ENCODE measurements at places on chromosomes 16 and 17. TPM values are rescaled to one million over a fixed set of nuclear protein-coding genes. Genes with fewer than 3 reads are reported as not detected.

DNA sequence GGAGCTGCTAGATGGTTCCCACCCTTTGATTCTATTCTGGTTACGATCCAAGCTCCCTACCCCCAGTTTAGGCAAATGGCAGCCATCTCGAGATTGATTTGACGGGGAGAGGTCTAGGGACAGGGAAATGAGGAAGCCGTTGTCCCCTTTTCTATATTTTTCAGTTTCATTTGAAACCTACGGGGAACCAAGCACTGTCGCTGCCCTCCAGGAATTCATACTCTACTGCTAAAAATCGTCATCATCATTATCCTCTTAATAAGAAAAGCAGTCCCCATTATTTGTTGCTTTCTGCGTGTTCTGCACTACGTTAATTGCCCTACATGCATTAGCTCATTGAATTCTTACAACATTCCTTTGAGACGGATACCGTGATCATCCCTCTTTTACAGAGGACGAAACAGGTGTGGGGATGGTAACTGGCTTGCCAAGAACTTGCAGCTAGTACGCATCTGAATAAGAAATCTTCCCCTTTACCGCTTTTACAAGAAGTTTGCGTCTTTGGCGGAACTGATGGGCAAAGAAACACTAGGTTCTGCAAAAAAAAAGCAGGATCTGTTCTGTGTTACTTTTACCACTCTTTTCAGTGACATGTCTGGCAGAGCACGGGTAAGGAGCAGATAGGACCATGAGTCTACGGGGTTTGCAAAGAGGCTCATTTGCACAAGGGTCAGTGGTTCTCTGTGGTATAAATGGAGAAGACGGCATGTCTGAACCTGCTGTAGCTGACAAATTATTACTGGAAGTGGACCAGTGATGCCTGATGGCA, 1.1 kb downstream of the CCP110 start:
- DNase-seq = no peak

Gene ZNF469
- 4.5 TPM for total RNA-seq

Gene HCRT
- total RNA-seq = not detected

DNA sequence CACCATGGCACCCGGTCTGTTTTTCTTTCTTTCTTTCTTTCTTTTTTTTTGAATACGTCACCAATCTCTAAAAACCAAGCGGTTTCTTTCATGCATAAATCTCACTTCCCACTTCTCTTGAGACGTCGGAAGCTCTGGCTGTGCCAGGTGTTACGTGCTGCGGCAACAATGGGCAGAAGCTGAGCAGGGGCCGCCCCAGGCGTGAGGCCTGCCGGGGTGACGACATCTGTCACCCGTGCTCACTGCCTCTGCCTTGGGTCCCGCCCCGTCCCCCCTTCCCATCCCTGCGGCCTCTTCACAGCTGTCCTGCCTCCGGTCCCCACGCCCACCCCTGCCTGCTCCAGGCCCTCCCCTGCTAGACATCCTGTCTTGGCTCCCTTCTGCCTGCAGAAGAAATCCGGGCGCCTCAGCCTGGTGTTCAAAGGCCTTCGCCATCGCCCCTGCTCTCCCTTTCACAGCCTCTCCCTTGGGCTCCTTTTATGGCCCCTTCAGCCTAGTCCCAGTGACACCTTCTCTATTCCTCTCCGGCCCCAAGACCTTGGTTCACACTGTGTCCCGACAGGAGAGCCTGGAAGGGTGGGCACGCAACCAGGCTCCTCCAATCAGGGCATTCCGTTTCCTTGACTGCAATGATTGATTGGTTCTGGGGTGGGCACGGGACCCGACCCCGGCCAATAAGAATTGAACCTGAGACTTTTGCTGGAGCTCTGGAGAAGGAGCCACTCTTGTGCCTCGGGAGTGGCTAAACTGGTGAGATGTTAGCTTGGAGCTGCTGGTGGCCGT, 4.8 kb downstream of the P2RX1 start:
- no peak for DNase-seq

DNA sequence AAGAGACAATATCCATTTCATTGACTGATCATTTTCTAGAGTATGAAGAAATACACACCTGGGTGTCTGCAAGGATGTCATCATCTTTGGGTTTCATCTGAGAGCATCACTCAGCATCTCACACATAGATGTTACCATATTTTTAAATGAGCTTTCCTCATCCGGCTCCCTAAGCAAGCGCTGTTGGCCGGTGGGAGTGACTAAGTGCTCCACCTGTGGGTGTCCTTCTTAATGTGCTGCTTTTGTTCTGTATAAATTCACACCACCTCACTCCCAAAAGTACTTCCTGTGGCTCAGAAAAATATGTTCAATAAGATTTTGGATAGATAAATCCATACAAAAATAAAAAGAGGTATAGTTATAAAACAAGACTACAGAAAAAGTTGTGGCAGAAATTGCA, 7.4 kb downstream of the SSTR2 start:
- DNase-seq = no peak

Gene CRISPLD2
- total RNA-seq = 116 TPM

DNA sequence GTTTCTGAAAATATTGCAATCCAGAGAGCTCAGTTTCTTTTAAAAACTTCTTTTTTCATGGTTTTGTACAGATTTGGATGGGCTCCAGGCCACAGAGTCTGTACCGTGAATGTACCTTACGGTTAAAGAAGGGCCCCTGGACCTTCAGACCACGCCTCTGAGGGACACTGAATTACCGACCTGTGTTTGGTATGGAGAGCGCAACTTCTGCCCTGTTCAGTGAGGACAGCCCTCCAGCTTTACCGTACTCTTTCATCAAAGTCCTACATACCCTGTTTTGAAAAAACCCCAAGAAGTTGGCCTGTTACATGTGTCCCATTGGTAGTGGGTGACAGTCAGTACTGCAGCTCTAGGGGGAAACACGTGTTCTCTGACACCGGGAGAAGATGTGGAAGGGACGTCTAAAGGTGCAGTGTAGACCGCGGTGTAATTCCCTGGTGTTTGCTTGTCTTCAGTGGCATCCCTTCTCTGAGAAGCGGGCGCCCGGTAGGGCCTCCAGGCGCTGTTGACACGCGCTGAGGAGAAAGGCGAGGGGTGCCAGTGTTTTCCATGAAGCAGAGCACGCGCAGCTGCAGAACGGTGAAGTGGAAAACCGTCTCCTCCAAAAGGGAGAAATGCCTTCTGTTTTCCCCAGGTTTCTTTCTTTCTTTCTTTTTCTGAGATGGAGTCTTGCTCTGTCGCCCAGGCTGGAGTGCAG, 6.2 kb downstream of the PGS1 start:
- no peak for DNase-seq

Gene SPEM1
- total RNA-seq = not detected

Gene KPNA2
- total RNA-seq = 29.9 TPM

- DNase-seq = no peak
Measured at GRCh38 chr17:12826431-12826830, 37.1 kb downstream of the ARHGAP44 start.

- no peak for DNase-seq
Measured at GRCh38 chr16:82506692-82507670, 119.8 kb upstream of the CDH13 start.

- DNase-seq = no peak
Measured at GRCh38 chr17:76996741-76997694, 128.8 kb downstream of the MGAT5B start.

DNA sequence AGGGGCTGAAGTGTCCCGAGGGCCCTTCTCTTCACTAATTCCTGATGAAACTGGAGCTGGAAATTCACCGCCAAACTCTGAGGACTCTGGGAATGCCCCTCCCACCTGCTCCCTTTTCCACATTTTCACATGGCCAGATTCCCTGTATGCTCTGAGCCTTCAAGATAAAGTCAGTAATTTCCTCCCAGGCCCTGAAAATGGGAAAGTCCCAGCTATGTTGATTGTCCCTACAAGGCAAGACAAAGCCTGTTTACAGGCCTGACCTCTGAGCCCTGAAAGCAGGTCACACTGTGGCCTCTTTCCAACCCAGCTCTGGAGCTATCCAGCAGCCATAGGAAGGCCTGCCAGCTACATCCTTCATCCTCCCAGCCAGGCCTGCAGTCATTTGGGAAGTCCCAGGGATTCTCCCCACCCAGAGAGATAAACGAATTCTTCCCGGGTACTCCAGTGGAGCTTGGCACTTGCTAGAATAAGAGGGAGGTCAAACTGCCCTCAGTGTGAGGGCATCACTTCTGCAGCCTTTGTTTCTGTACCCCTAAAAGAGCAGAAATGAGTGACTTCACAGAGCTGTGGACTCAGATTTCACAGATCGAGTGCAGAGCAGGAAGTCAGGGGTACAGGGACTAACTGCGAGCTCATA, 19.6 kb upstream of the CCL2 start:
- DNase-seq = no peak

GRCh38 chr17:8889458-8890210, 22.2 kb upstream of the PIK3R6 start:
- no peak for DNase-seq

DNA sequence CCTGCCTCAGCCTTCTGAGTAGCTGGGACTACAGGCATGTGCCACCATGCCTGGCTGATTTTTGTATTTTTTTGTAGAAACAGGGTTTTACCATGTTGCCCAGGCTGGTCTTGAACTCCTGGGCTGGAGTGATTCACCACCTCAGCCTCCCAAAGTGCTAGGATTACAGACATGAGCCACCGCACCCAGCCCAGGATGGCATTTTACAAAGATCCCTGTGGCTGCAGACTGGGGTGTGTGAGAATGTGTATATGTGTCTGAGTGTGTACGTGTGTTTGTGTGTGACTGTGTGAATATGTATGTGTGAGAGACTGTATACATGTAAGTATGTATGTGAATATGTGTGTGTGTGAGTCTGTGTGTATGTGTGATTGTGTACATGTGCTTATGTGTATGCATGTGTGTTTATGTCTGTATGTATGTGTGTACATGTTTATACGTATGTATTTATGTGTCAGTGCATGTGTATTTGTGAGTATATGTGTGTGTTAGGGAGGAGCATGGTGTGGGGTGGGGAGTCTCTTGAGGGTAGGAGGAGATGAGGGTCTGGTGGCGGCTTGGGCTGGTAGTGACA, 17.0 kb downstream of the RPTOR start:
- DNase-seq = no peak

Gene ZP2
- total RNA-seq = not detected

GRCh38 chr16:20846030-20846429, 39.7 kb downstream of the REXO5 start:
- DNase-seq = no peak

Gene NECAB2
- not detected for total RNA-seq

Gene SMPD3
- total RNA-seq = 0.41 TPM

Gene FZD2
- 12.6 TPM for total RNA-seq

Gene ZNF319
- 13.8 TPM for total RNA-seq

GRCh38 chr16:67179421-67180080, 4.2 kb downstream of the MATCAP1 start:
- DNase-seq = no peak

DNA sequence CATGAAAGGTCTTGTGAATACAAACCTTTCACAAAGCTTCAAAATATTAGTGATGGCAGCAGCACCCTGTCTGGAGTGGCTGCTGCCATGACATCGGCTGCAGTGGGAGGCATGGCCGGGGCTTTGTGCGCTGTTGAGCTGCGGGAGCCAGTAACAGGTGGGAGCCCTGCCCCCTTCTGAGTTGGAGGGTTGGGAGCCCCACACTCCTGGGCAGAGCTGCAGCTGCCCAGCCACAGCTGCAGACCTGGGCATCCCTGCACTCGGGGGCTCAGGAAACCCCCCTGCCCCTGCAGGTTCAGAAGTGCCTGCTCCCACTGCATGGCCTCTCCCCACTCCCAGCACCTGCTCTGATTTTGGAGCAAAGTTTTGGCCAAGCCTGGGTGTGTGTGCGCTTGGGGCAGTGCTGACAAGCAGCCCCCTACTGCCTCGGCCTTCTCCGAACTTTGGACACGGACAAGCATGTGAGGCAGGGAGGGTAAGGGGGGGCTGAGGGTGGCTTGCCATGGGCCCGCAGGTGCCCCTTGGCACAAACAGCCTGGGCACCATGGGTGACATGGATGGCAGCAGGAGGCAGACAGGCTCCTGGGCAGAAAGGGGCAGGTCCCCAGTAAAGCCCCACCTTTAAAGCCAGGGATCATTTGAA, 42.7 kb downstream of the IST1 start:
- DNase-seq = no peak

Gene G6PC1
- total RNA-seq = not detected

Gene CRYBA1
- not detected for total RNA-seq

DNA sequence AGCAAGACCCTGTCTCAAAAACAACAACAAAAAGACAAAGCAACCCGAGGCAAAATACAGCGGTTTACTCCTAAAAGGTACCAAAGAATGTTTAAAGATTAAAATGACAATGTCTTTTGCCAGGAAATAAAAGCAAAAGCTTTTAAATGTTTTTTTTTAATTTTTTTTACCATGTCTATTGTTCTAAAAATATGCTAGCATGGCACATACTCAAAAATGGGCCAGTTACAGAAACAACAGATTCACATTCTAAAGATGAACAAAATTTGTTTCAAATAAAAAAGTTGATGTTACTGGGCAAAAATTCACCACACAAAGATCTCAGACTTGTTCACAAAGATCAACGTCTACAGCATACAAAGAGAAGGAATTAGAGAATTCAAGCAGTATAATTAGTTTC, 41.1 kb downstream of the CACNG1 start:
- DNase-seq = no peak

DNA sequence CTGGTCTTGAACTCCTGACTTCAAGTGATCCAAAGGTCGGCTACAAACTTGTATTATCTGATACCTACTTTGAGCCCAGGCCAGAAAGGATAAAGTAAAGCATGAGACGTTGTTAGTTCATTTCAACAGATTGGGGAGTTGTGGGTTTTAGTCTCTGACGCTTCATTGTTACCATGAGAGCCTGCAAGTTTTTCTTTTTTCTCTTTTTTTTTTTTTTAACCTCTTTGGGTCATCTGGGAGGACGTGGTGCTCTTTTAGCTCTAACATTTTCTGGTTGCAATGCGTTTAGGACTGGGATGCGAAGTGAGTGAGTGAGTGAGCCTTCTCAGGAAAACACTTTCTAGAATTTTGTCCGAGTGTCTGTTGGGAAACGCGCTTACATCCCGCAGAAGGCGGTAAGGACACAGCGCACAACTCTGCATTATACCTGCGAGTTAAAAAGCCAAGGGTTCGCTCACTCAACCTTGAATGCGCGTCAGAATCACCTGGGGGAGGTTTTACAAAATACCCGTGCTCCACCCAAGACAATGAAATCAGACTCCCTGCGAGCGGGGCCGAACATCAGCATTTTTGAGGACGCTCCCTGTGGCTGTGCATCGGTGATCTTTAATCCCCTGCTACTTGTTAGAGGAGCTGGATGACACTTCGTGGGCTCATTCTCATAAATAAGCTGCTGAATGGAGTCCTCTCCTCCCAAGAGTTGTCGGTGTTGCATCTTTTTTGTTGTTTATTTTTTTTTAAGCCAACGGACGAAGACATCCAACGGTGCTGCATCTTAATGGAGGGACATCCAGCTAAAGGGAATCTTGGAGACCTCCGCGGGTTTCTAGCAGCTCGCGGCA, 629 bp upstream of the RNF135 start:
- DNase-seq = no peak

Gene KRTAP4-1
- total RNA-seq = not detected

DNA sequence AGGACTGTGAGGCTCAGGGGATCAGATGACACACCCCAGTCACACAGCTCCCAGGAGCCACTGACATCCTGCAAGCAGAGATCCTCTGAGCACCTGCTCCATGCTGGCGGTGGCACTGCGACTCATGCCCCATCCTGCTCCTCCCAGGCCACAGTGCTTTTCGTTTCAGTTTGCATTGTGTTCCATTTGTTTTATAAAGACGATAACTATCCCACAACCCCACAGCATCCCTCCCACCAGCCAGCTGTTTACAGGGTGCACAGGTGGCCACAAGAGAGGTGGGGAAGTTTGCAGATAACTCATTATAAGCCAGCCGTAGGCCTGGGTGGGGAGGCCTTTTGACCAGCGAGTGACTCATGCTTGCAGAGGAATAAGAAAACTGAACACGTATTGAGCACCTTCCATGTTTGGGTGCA, 28.2 kb downstream of the BCO1 start:
- DNase-seq = no peak

- no peak for DNase-seq
Measured at GRCh38 chr16:50079397-50080140, 13.8 kb downstream of the HEATR3 start.

Gene CCL16
- total RNA-seq = not detected

Measured in thoracic aorta (tissue), 2 donors.